ENCODE measurements at places on chromosomes 7 and 10.

GRCh38 chr10:54708021-54708420, 93.0 kb downstream of the PCDH15 start:
- no peak for DNase-seq

DNA sequence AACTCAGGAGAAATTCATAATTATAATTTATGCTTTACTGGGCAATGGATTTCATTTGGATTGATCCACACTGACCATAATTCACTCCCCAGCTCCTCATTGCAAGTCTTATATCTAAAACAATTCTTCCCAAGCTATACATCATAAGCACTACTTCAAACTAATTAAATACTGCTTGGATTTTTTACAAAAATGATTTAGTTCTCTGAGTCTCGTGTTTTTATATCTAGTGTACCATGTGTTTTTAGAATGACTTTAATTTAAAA, 443.8 kb downstream of the GPAM start:
- no peak for DNase-seq

GRCh38 chr7:83040484-83040883, 122.2 kb downstream of the PCLO start:
- no peak for DNase-seq

DNA sequence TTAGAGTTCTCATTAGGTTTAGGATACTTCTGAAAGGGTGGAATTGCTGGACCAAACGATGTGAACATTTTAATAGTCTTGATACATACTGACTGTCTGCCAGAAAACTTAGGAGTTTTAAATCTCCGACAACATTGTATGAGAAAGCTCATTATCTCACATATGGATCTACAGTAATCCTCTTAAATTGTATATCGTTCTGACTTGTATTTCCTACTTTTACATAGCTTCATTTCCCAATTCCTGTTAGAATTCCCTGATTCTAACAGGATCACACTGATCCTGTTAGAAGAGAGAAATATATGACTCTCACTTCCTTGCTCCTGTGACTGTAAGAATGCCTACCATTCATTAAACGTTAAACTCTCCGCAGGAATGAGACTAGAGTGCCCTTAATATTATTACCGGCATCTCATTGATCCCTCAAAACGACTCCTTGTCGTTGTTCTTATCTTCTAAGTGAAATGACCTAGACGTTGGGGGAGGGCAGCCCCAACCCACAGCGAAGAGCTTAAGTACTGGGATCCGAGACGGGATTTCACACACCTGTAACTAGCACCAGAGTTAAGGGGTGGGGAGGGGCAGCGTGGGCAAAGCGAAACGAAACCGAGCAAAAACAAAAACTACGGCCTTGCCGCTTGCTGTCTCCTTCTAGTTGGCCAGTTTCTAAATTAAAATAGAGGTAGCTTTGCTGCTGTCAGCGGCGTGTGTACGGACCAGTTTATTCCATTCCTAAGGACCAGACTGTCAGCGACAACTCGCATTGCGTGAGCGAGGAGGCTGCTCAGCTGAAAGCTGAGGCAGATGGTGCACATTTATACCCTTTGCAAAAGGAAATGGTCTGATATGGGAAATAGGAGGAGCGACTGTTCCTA, 678 bp upstream of the TMEM106B start:
- no peak for DNase-seq

GRCh38 chr7:6395898-6396595, 51.7 kb downstream of the DAGLB start:
- no peak for DNase-seq

- DNase-seq, result no peak
Observed at GRCh38 chr10:92811986-92812385, 36.3 kb upstream of the EXOC6 start.

DNA sequence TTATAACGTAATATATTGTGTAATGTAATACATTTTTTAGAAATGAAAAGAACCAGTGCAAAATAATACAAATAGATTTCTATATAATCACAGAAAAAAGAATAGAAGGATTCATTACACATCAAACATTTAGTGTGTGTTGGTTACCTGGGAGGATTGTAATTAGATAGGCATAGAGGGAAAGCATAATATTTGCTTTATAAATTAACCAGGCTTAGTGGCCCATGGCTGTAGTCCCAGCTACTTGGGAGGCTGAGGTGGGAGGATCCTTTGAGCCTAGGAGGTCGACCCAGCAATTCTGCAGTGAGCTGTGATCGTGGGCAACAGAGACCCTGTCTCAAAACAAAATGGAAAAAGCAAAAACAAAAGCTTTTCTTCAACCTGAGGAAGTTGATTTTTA, 5.0 kb upstream of the CNOT4 start:
- no peak for DNase-seq

GRCh38 chr10:70404787-70405036, 767 bp downstream of the EIF4EBP2 start:
- no peak for DNase-seq

DNA sequence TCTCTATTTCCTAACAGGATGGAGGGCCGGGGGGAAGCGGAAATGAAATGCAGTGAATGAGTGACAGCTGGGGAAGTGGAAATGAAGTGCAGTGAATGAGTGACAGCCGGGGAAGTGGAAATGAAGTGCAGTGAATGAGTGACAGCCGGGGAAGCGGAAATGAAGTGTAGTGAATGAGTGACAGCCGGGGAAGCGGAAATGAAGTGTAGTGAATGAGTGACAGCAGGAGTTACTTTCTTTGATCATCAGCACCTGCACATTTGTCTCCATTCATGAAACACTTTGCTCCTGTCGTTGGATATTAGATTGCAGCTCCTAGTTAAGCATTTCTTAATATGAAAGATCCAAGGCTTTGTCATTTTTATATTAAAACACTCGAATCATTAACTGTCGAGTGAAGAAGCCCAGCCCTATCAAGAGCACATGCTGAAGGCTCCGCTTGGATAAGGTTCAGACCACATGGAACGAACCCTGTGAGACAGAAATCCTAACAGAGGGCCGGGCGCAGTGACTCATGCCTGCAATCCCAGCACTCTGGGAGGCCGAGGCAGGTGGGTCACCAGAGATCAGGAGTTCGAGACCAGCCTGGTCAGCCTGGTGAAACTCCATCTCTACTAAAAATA, 406.0 kb upstream of the ADARB2 start:
- DNase-seq, result no peak

GRCh38 chr10:118106426-118106825, 59.7 kb upstream of the RAB11FIP2 start:
- no peak for DNase-seq

DNA sequence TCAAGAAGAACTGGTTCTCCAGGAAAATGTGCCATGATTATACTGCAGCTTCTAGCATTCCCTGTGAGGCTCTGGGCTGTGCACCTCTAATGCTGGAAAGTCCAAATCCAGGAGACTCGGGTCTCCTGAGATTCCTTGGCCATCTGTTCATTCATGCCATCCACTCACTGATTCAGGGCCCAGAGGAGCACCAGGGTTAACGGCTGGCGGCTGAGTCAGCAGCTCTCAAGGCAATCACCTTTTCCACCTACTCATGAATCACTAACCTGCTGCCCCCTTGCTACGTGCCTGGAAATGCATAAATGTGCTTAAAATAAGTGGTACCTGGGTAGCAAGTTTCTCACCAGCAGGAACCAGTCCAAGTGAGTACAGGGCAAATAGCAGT, 132.7 kb downstream of the KCNMA1 start:
- no peak for DNase-seq

DNA sequence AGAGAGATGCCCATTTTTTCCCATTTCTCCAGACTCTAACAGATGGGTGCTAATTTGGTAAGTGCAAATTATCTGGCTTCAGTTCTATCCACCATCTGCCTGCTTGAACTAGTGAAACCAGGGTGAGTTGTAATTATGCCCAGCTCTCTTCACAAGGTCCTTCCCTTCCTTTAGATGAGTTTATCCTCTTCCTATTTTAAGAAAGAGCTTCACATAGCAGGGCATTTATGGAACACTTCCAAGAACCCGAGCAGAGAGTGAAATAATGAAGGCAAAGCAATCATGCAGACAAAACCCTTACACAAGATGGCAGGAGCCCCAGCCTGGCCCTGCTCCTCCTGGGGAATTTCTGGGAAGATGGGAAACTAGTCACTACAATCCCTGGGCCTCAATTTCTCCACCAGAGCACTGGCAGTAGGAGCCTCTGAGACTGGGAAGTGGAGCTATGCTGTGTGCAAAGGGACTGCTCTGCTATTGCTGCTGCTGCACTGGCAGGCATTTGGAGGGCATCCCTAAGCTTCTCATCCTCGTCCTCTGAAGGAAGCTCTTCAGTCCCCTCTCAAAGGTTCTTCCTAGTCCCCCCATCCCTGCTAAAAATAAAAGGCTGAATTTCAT, 33.7 kb upstream of the PLXNA4 start:
- no peak for DNase-seq

- no peak for DNase-seq
Observed at GRCh38 chr10:103458720-103459119, at the start of gene CALHM1. Gene CALHM1, minus strand, starts transcription at chr10:103458900. Its CDS starts 149 bp downstream, at chr10:103458751.
